ENCODE measurements at places on chromosomes 11 and 22.

GRCh38 chr11:73463359-73463758 is 87.2 kb downstream of the RELT start:
- no peak for DNase-seq

- DNase-seq, result no peak
Observed at GRCh38 chr11:73958521-73959141, 7.8 kb downstream of the DNAJB13 start.

DNA sequence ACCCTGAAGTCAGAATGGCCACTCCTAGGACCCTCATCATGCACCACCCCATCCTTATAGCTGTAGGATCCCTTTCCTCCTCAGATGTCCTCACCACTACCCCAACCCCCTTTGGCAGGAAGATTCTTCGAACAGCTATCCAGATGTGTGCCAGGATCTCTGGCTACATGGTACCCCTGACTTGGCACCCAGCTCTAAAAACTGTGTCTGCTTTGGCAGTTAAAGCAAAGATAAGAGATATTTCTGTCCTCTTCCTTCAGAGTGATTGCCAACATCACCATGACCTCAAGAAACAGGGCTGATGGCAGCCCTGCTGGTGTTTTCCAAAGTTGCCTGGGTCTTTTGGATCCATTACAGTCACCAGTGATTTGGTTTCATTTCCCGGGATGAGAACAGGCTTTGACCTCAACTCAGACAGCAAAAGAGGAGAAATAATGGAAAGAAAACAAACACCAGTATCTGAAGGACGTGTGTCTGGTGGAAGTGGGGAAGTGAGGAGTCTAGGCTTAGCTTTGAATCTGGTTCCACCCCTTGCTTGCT is 4.3 kb upstream of the NRIP3 start:
- no peak for DNase-seq

DNA sequence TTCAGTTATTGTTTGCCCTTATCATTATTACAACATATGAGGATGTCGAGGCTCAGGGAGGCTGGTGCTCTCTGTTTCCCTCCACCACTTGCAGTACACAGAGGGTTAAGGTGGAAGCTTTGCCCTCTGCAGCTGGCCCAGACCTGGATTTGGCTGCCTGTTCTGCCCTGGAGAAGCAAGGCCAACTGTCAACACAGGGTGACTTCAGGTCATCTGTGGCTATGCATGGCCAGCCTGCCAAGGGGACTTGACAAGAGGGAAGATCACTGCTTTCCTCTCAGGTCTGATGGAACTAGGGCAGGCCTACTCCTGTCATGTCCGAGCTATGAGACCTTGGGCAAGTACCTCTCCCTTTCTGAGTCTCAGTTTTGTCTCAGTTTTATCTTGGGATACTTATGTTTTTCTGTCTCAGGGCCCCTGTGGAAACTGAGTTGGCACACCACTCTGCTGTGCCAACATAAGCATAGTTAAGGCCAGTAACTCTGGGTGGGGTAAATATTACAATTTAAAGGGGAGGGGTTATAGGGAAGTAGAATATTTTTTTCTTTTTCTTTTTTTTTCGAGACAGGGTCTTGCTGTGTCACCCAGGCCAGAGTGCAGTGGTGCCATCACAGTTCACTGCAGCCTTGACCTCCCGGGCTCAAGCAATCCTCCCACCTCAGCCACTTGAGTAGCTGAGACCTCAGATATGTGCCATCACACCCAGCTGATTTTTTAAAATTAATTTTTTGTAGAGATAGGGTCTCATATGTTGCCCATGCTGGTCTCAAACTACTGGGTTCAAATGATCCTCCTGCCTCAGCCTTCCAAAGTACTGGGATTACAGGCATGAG is 2.4 kb upstream of the THRSP start:
- no peak for DNase-seq

DNA sequence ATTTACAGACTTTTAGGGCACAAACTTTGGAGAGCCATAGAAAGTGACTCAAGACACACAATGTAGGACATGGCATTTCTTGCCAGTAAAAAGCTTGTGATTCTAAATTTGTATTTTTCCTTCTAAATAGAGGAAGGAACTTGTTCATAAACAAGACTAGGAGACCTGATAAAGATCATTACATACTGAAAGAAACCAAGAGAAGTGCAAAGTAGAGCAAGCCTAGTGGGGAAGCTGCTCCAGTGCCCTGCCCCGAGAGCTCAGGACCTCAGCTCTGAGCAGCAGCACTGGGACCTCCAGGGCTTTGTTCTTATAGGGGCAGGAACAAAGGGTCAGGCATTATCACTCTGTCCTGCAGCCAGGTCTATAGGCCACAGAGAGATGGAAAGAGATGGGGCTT is 7.2 kb downstream of the IRAG1 start:
- no peak for DNase-seq

Data from stimulated activated CD4-positive, alpha-beta T cell treated with anti-CD3 and anti-CD28 coated beads, Interleukin-2, amount 100 ng/mL, for 24 hours (primary cell).